A549 (cell line): ENCODE measurements at places on chromosomes 12 and 14.

DNA sequence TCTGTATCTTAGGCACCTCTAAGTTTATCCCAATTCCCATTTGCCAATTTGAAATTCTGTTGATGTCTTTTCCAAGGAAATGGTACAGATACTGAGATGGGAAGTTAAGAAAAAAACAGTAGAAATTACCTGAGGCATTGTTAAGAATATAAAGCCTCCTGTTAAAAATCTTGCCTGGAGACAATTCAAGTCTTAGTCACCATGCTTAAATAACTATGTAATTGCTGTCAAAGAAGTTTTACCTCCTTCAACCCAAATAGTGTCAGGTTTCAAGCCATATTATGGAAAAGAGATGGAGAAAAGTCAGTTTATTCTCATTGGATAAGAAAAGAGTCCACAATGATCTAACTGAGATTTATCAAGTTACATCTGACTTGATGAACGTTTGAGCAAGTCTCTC, 974.7 kb downstream of the GALC start:
- DNase-seq = no peak

- no peak for DNase-seq
Observed at GRCh38 chr12:53456654-53457366, 4.9 kb downstream of the PCBP2 start.

- no peak for DNase-seq
Observed at GRCh38 chr14:75334549-75335051, 56.0 kb downstream of the FOS start.

GRCh38 chr14:72558721-72559120, 335.2 kb downstream of the DPF3 start:
- DNase-seq = no peak

GRCh38 chr12:100959481-100959880, 164.9 kb downstream of the ANO4 start:
- DNase-seq = no peak

- peak; percentile 62 for DNase-seq
Observed at GRCh38 chr14:99524804-99525698, 43.8 kb downstream of the CCNK start.

DNA sequence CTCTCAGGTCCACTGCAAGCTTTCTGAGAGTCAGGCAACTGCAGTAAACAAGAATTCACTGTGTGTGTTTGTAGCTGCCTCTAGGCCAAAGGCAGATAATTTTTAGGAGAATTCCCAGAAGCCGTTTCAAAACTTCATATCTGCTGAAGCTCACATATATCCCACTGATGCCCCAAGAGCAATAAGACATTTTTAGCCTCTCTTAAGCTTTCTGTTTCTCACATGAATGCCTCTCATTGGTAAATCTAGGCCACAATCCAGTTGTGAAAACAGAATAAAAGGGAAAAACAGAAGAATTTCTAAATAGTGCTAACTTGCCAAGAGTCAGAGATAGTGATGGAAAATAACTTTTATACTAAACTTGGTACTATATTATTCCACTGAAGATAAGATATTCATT, 48.5 kb upstream of the LIN7A start:
- DNase-seq = no peak

GRCh38 chr12:51381226-51382079, 9.8 kb downstream of the GALNT6 start:
- no peak for DNase-seq

- no peak for DNase-seq
Observed at GRCh38 chr12:84038242-84038641, 874.4 kb downstream of the SLC6A15 start.

DNA sequence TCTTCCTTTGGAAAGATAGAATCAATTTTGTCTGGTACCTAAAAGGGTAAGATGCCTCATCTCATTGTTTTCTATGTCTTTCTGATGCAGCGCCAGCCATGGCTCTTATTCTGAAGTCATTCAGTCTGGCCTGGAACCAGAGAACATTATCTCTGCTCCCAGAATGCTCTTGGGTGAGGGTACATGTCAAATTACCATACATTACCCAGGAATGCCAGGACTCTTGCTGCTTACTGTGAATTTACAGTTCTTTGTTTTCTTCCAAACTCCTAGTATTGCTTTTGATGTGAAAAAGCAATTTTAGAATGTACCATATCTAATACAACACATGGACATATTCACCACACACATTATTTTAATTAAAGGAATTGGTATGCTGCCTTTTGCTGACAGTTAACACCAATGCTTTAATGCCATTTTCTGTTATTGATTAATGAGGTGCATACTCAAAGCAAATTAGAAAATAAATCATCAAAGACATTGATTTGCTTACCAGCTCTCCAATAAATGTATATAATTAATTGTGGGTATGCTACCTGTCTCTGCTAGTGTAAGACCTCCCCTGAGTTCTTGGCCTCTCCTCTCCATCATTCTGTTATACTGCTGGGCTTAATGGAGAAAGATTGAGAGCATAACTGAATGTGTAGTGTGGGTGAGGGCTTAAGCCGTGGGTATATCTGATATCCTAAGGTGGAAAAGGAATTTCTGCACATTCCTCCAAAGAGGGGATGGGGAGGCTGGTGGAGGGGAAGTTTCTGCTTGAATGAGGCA, 337.7 kb downstream of the C12orf75 start:
- DNase-seq = no peak

DNA sequence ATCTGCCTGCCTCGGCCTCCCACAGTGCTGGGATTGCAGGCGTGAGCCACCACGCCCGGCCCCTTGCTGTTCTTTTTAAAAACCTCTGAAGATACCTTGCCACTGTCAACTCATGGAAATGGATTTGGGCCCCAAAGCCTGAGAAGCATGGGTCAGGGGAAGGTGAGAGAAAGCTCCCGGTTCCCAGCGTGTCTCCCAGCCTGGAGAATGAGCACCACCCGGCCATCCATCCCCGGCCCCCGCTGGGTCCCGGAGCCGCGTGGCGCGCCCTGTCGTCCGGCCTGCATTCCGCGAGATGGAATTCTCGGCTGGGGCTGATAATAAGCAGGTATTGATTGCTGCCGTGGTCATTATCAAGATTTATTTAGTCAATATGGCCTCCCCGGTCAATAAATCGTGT, 126.5 kb upstream of the MYL2 start:
- no peak for DNase-seq

GRCh38 chr12:56082967-56083366, 3.0 kb downstream of the ERBB3 start:
- DNase-seq = no peak

GRCh38 chr12:123910761-123911193, 61.9 kb downstream of the CCDC92 start:
- peak; percentile 19 for DNase-seq

DNA sequence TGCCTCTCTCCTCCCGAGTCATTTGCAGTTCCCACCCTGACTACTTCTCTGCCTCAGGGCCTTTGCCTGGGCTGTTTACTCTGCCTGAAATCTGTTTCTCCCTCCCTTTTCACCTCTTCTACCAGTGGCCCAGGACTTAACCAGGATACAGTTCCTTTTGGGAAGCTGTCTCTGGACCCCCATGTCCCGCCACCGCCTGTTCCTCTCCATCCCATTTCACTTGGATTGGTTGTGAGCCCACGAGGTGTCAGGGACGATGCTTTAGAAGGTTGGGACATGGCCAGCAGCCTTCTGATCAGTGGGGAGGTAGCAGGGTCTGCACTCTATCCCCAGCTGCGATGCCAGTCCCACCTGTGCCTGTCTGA, 51.8 kb downstream of the FAM222A start:
- no peak for DNase-seq

GRCh38 chr14:103273745-103274615, 60.1 kb upstream of the EIF5 start:
- DNase-seq = no peak

- peak; percentile 19 for DNase-seq
Observed at GRCh38 chr12:104672501-104673265, 215.9 kb downstream of the CHST11 start.

DNA sequence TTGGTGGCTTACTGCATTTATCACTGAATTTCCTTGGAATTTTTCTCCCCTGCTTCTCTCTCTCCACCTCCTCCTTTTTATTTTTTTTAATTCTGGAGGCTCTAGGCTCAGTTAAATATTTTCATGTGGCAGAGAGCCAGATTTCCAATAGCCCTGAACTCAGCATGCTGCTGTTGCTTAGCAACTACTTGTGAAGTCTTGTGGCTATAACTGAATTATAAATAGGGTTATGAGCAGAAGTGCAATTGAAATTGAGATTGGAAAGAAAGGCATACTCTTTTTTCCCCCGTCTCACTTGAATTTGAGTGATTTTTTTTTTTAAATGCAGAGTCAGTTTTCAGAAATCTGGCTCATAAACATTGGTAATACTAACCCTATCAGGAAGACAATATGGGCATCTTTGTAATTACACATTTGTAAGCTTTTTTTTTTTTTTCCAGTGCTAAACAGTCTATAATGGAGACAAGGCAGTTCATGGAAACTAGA, 38.3 kb downstream of the ATF7IP start:
- DNase-seq = peak; percentile 30

GRCh38 chr12:112711026-112711425, 80.5 kb upstream of the RPH3A start:
- DNase-seq = no peak

DNA sequence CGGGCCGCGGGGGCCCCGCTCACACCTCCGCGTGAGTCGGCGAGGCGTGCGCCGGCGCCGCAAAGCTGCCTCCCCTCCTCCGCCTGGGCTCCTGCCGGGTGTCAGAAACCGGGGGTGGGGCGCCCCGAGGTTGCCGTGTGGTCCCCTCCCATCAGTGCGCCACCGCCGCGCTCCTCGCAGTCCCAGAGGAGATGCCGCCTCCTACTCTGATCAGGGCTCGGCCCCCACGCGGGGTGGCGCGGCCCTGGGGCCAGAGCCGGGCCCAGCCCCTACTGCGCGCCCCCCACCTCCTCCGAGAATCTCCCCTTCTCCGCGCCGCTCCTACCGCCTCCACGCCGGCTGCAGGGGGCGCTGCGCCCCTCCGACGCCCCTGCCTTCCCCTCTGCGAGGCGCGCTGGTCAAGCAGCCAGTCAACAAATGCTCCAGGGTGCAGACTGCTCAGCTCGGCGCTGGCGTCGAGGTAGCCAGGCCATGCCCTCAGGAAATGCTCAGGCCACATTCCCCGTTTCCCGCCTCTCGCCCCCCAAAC, 467 bp upstream of the JAG2 start:
- DNase-seq = peak; percentile 67

GRCh38 chr12:131097202-131098177, 143.8 kb downstream of the ADGRD1 start:
- DNase-seq = no peak

DNA sequence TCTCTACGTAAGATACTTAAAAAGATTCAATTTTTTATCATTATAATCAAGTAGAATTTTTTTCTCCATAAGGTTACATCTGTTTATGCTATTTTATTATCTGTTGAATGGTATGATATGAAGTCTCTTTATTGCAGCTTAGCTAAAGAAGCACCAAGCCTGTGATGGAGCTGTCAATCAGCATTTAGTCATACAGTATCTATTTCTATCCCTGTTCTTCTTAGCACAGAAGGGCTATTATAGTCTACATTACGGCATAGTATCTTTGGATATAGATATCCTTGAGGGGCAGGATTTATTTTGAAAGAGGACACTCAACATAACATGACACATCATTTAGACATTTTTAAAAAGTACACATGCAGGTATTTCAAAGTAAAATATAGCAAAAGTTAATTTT, 277.1 kb downstream of the FOXG1 start:
- DNase-seq = no peak

GRCh38 chr14:73339846-73340595, 102.7 kb downstream of the PAPLN start:
- no peak for DNase-seq

DNA sequence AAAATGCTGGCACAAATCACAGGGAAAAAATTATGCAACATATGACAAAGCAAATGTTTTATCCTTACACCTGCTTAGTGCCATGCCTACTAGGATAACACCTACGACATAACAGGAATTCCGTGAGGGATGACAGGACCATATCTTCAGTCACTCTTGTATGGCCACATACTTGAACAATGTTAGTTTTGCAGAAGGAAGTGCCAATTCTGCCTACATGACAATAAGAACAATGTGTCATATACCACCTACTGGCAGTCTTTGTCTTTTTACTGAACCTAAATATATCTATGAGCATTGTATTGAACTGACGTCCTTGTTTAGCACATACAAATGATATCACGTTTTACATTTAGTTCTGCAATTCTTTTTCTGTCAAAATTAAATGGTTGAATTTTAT, 234.0 kb downstream of the ADAMTS20 start:
- DNase-seq = no peak

GRCh38 chr12:92973614-92974013, 44.5 kb upstream of the EEA1 start:
- DNase-seq = no peak

DNA sequence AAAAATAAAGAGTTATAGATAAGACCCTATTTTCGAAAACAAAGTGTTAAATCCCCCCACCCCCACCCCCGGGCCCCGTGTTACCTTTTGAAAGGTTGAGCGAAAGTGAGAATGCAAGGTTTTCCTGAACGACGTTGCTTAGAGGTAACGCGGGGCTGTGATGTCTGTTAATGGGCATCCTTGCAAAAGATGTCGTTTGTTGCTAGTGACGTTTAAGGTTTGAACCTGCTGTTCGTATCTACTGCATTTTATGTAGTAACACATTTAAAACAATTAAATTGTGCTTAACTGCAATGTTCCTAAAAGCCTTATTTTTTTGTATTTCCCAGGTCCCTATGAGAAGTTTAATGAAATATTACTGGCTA, 1.2 kb downstream of the CPSF6 start:
- peak; percentile 13 for DNase-seq

DNA sequence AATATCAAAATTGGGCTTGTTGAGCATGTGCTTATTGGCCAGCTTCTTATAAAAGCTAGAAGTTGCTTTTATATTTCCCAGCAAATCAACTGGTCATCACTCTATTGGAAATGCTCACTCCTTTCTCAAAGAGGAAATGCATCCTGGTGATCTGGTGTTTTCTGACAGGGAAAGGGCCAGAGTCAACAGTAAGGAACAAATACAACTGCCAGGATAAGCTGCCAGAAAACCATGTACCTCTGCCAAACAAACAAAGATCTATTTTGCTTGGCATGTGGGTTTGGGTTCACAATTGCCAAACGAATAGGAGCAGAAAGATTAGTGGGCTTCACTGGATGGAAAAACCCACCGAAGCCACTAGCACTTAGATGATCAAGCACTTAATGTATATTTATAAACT, 126.9 kb upstream of the PDZRN4 start:
- no peak for DNase-seq

DNA sequence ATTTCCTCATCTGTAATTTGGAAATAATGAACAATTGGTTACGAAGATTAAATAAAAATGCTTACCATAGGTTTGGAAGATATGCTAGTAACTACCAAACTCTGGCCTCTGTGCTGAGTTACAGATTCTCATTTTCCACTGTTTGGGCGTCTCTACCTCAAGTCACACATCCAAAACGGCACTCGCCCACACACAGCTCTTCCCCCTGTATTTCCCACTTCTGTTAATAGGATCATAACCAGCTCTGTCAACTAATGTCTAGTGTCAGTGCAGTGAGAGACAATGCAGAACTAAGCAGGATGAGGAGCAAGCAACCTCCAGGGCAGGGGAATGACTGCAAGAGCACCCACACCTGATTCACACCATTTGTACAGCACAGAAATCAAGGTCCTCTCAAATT, 10.9 kb upstream of the SYCP3 start:
- DNase-seq = no peak

GRCh38 chr14:89466944-89467343, 49.9 kb upstream of the FOXN3 start:
- DNase-seq = no peak

- no peak for DNase-seq
Observed at GRCh38 chr14:59633486-59633885, 56.9 kb upstream of the CCDC175 start.

- no peak for DNase-seq
Observed at GRCh38 chr12:82555699-82556098, 131.0 kb upstream of the TMTC2 start.
